ENCODE measurements at places on chromosomes 2 and 18.
A peak's percentile ranks its signal among the peaks of the same experiment; 100 is the strongest.

DNA sequence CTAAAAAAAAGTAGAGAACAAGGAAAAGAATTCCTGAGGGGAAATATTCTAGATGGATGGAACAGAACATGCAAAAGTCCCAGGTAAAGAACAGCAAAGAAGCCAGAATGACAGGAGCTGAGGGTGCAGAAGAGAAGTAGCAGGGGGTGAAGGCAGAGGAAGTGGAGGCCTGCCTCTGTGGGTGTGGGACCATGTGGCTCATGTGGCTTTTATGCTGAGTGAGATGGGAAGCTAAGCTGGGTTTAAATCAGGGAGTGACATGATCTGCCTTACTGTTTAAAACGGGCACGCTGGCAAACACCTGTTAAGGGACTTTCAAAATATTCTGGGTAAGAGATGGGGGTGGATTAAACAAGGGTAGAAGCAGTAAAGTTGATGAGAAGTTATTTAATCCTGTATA lies 40.0 kb downstream of the GKN2 start:
- DNase-seq: peak; percentile 57

DNA sequence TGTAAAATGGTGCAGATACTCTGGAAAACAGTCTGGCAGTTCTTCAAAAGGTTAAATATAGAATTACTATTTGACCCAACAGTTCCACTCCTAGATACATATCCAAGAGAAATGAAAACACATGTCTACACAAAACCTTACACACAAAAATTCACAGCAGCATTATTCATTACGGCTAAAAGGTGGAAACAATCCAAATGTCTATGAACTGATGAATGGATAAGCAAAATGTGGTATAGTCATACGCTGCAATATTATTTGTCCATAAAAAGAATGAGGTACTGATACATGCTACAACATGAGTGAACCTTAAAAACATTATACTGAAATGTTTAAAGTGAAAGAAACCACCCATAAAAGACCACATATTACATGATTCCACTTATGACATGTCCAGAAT lies 4.0 kb downstream of the CYP27C1 start:
- no peak for DNase-seq

DNA sequence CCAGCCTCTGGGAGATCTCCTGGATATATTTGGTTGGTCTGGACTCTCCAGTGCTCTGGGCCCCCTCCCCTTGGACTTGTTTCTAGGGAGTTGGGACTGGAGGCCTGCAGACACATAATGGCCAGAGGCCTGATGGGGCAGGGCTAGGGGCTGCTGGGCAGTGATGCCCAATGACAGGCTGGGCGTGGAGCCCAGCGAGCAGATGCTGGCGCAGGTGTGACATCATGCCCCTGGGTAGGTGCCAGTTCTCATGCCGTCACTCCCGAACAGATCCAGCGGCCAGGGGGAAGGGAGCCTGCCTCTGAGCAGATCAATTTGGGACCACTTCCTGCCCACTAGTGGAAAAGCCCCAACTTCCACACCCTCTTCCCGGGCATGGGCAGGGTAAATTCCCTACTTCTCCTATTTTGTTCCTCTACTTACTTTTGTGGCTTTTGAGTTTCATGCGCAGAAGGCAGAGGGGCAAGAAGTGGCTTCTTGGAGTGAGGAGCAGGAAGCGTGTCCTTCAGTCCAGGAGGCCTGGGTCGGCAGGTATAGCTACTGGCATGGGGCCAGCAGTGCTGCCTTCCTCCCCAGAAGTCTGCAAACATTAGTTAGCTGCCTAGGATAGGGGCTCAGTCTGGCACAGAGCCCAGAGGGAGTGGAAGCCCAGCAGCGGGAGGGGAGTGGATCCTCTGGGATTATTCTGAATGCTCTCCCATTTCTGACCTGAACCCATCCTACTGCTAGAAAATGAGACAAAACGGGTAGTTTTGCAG lies 6.1 kb downstream of the MPV17 start:
- DNase-seq: no peak

DNA sequence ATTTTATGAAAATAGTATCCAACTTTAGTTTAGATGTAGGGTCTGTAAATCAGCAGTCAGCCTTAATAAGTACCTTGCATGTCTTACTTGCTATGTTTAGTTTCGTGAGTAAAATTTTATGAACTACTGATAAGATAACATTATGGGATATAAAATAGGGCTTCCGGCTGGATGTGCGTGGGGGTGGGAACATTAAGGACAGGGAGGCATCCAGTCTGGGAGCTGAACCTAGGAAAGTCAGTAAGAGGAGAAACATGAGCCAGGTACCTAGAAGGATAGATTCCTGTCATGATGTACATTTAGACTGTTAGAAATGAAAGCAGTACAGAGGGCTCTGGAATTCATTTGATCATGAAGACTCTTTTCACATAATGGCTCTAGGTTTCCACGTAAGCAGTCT lies 12.7 kb upstream of the KCNJ13 start:
- no peak for DNase-seq

GRCh38 chr2:157732596-157732995 lies 103.9 kb upstream of the ACVR1C start:
- DNase-seq: no peak

- DNase-seq: no peak
These were observed 1090.2 kb upstream of the PIK3C3 start for GRCh38 chr18:40864846-40865245.

DNA sequence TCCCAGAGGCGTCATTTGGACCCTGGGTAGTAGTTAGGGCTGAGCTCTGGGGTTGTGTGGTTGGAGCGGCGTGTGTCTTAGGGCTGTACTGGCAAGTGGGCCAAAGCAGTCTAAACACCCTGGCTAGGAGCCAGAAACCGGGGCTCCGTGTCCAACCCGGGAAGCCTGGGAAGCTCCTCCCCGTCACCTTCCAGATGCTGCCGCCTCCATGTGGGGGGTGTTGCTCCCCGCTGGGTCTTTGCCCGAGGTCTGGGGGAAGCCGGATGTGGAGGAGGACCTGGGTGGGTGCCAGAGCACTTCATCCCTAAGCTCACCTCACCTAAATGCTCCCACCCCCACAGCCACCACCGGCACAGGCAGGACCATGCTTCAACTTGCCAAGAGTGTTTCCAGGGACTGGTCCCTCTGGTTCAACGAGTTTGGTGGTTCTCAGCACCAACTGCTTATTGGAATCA lies 25.4 kb downstream of the TET3 start:
- no peak for DNase-seq

GRCh38 chr2:12587729-12588522 lies 128.8 kb upstream of the TRIB2 start:
- DNase-seq: peak; percentile 24

DNA sequence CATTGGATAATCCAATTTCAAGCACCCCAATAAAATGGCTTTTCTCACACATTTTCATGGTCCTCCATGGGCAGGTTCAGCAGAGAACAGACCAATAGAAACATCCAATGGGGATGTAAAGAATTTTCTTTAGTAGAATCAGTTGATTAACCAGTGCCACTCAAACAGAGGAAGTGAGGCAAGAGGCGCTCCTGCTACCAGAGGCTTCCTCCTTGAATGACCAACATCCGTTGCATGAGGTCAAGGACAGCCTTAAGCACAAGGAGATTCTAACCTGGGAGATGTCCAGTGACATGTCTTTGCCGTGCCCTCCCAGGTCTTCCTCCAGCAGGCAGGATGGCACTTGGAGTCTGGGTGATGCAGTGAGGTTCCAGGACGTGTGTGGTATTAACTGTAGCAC lies 146.6 kb downstream of the PIEZO2 start:
- no peak for DNase-seq

DNA sequence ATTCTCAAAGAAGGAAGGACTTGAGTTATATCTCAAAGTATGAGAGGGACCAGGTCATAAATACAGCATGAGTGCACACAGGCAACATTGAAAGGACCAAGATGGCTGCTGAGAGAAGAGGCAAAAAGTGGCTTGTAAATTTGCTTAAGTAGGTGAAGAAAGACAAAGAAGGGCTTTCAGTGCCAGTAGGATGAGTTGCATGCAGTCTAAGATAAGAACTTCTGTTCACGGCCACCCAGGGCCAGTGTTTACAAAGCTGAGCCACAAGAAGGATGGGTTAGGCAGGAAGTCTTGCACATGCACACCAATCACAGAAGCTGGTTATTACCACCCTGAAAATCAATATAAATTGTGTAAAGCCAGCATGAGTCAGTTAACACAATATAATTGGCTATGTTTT lies 3.1 kb upstream of the ABCB11 start:
- no peak for DNase-seq

GRCh38 chr2:62611854-62612253 lies 93.7 kb upstream of the EHBP1 start:
- DNase-seq: no peak

DNA sequence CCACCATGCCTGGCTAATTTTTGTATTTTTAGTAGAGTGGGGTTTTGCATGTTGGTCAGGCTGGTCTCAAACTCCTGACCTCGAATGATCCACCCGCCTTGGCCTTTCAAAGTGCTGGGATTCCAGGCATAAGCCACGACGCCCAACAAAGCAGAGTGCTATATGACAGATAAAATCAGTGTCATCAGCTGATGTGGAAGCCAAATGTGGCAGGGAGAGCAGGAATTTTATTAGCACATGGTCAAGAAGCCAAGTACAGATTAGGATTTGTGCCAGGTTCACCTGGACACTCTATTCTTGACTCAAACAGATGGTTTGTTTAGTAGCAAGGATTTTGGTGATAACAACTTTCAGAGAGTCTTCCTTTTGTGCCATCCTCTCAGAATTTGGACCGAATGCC lies 62.7 kb downstream of the LCLAT1 start:
- DNase-seq: no peak
